ENCODE measurements at places on chromosomes 1 and 21. TPM values are rescaled to one million over a fixed set of nuclear protein-coding genes. Genes with fewer than 3 reads are reported as not detected.

DNA sequence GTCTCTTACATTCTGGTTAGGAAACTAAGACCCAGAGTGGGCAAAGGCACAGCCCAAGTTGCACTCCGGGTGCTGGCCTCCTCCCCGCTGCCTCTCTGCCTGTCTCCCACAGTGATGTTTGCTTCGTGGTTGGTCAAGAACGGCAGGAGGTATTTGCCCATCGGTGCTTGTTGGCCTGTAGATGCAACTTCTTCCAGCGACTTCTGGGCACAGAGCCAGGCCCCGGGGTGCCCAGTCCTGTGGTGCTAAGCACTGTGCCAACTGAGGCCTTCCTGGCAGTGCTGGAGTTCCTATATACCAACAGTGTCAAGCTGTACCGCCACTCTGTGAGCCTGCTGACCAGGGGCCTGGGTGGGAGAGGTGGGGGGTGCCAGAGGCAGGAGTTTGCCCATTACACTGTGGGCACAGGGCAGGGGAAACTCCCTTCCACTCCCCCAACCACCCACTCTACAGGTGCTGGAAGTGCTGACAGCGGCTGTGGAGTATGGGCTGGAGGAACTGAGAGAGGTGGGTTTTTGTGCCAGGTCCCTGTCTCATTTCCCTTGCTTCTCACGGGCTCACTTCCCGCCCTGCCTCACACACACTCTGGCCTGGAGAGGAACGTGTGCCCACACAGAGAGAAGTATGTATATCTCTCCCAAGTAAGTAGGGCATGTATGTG, 1.9 kb downstream of the BTBD19 start:
- peaks cover 35% of the 10 kb centered on the region for H3K36me3 ChIP-seq
- H3K4me1 ChIP-seq: peaks cover 56% of the 10 kb centered on the region
- H3K27ac ChIP-seq: peak overlapping the region; percentile 94
- DNase-seq: no peak
- H3K4me3 ChIP-seq: peak overlapping the region; percentile 43

GRCh38 chr1:94929351-94930217, 2.7 kb upstream of the CNN3 start:
- H3K27me3 ChIP-seq: no peaks in the 10 kb centered on the region
- H3K27ac ChIP-seq: peak overlapping the region; percentile 22
- peaks cover 14% of the 10 kb centered on the region for H3K4me1 ChIP-seq
- H3K36me3 ChIP-seq: no peaks in the 10 kb centered on the region
- DNase-seq: no peak

DNA sequence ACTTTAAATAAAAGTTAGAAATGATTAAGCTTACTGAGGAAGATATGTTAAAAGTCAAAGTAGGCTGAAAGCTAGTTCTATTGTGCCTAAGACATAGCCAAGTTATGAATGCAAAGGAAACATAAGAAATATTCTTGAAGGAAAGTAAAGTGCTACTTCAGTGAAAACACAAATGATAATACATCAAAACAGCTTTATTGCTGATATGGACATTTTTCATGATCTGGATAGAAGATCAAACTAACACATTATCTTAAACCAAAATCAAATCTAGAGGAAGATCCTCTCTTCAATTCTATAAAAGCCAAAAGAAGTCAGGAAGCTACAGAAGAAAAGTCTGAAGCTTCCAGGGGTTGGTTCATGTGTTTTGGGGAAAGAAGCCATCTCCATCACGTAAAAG, 545.9 kb downstream of the COL11A1 start:
- H3K4me3 ChIP-seq: no peak overlapping the region
- H3K27me3 ChIP-seq: no peaks in the 10 kb centered on the region
- no peak for DNase-seq
- H3K4me1 ChIP-seq: no peaks in the 10 kb centered on the region

The S100A7A gene
- polyA plus RNA-seq: not detected

The SLC44A3 gene
- polyA plus RNA-seq: 2.6 TPM

The PRAMEF17 gene
- not detected for polyA plus RNA-seq

The SPRR2G gene
- polyA plus RNA-seq: not detected

The MAP10 gene
- polyA plus RNA-seq: 0.45 TPM

The OR14K1 gene
- polyA plus RNA-seq: not detected

The TP73 gene
- 0.64 TPM for polyA plus RNA-seq

The NBPF10 gene
- 0.66 TPM for polyA plus RNA-seq
